ENCODE measurements at places on chromosomes 12 and 14.
A peak's percentile ranks its signal among the peaks of the same experiment; 100 is the strongest.

- DNase-seq, result peak; percentile 11
- H3K4me1 ChIP-seq, result peaks cover 5% of the 10 kb centered on the region
- peaks cover 10% of the 10 kb centered on the region for H3K36me3 ChIP-seq
- H3K4me3 ChIP-seq, result no peak overlapping the region
These were observed 936 bp downstream of the TFCP2 start for GRCh38 chr12:51171884-51172514.

- H3K4me3 ChIP-seq, result no peak overlapping the region
- no peak overlapping the region for H3K27ac ChIP-seq
- DNase-seq, result no peak
These were observed 18.3 kb downstream of the NOC4L start for GRCh38 chr12:132162508-132163031.

- no peaks in the 10 kb centered on the region for H3K4me1 ChIP-seq
- DNase-seq, result no peak
- no peak overlapping the region for H3K27ac ChIP-seq
- no peaks in the 10 kb centered on the region for H3K36me3 ChIP-seq
These were observed 717.8 kb upstream of the SEL1L start for GRCh38 chr14:82251494-82251893.

DNA sequence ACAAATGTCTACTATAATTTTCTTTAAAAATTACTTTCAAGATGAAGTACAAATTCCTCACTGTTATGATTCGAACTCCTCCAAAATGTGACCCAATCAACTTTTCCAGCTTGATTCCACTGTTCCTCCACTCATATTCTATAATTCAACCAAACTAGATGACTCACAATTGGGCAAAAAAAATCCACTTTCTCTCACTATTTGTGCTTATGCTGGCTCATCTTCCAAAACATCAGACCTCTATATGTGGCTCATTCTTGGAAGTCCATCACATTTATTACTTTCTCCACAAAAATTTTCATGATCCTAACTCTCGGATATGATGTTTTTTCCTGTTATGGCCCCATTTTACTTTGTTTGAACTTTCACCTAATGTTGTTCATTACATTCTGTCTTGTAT lies 26.9 kb upstream of the RXYLT1 start:
- no peak overlapping the region for H3K27ac ChIP-seq
- no peak for DNase-seq
- no peaks in the 10 kb centered on the region for H3K36me3 ChIP-seq
- peaks cover 10% of the 10 kb centered on the region for H3K27me3 ChIP-seq

GRCh38 chr12:6058481-6059161 lies 65.8 kb downstream of the VWF start:
- DNase-seq, result no peak
- no peaks in the 10 kb centered on the region for H3K36me3 ChIP-seq
- H3K4me3 ChIP-seq, result no peak overlapping the region
- peaks cover 61% of the 10 kb centered on the region for H3K27me3 ChIP-seq
- peaks cover 10% of the 10 kb centered on the region for H3K4me1 ChIP-seq

DNA sequence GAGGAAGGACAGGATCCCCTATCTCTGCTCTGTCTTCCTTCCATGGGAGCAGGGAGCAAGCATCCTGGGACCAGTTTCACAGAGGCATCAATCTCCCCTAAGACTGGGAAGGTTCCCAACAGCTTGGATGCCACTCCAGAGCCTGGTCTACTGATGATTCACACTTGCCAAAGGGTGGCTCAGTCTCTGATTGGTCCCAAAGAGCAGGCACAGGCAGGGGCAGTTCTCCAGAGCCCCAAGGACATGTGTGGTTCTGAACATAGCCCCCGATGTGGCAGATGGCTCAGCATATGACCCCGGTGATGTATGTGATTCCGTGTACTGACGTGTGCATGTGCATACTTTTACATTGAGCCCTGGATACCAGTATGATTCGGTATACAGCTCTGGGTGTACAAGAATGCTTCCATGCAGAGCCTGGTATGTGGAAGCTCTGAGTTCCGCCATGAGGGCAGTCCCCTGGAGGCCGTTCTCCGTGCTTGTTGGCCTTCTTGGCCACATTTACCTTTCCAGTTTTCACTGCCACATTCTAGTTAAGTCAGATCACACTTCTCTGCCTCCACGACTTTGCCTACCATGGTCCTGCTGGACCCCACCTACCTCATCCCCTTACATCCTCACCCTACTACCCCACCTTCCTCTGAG lies 21.2 kb downstream of the ITGA7 start:
- H3K36me3 ChIP-seq, result no peaks in the 10 kb centered on the region
- no peak overlapping the region for H3K27ac ChIP-seq
- no peaks in the 10 kb centered on the region for H3K27me3 ChIP-seq
- no peak for DNase-seq
- peaks cover 24% of the 10 kb centered on the region for H3K4me1 ChIP-seq
- no peak overlapping the region for H3K4me3 ChIP-seq

- H3K27me3 ChIP-seq, result no peaks in the 10 kb centered on the region
These were observed 179.6 kb downstream of the TMEM117 start for GRCh38 chr12:44015333-44015941.

GRCh38 chr14:93064411-93065271 lies 51.1 kb downstream of the ITPK1 start:
- peak overlapping the region; percentile 13 for H3K4me3 ChIP-seq
- H3K27me3 ChIP-seq, result no peaks in the 10 kb centered on the region
- peaks cover 19% of the 10 kb centered on the region for H3K36me3 ChIP-seq
- peaks cover 82% of the 10 kb centered on the region for H3K4me1 ChIP-seq
- DNase-seq, result no peak
- peak overlapping the region; percentile 87 for H3K27ac ChIP-seq

DNA sequence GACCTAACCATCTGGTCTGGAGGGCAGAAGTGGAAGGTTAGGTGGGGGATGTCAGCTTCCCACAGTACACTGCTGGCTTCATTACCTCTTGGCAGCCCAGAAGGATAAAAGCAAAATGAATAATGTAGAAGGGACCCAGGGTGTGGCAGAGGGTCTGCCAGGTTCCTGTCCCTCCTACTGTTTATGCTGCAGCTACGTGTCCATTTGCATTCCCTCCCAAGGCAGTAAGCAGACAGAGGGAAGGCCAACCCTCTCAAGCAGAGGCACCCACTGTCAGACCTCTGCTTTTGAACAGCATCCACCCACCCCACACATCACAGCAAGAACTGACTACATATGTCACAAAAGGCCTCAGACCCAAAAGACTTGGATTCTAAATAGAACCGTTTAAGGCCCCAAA lies 19.4 kb downstream of the MAX start:
- DNase-seq, result no peak
- H3K4me3 ChIP-seq, result no peak overlapping the region
- no peaks in the 10 kb centered on the region for H3K27me3 ChIP-seq
- peaks cover 24% of the 10 kb centered on the region for H3K4me1 ChIP-seq
- H3K36me3 ChIP-seq, result peaks cover 79% of the 10 kb centered on the region

- no peak overlapping the region for H3K4me3 ChIP-seq
- no peak overlapping the region for H3K27ac ChIP-seq
- no peak for DNase-seq
- peaks cover 33% of the 10 kb centered on the region for H3K4me1 ChIP-seq
- no peaks in the 10 kb centered on the region for H3K36me3 ChIP-seq
These were observed 46.0 kb upstream of the FOS start for GRCh38 chr14:75232597-75232996.

DNA sequence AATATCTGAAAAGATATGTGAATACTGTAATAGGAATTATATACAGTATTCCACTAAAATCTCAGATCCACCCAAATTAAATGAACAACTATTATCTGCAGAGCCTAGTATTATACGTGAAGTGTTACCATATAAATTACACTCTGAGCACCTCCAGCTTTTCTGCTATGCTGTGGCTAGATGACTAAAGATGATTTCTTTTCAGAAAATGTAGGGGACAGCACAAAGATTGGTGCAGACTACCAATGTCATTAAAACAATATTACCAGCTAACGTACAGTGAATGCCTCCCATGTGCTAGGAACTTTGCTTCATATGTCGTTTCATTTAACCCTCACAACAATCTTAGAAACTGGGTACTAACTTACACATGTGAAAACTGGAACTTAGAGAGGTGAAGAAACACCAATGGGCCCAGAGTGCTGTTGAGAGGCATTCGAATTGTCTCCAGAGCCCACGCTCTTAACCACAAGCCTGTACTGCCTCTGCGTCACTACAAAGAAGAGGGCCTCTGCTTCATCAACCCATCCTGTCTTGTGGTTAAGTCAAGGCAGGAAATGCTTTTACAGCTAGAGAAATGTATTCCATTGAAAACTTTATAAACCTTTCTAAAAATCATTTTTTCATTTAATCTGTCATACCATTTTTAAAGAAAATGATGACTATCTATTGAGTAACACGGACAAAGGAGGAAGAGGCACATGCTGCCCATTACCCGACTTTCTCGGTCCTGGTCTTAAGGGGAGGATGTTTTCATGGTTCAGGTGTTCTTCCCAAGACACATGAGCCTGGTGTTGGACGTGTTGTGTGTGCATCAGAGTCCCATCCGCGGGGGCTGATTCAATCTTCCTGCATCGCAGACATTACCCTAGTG lies 1.3 kb downstream of the GPR65 start:
- peak overlapping the region; percentile 75 for H3K4me3 ChIP-seq
- H3K27ac ChIP-seq, result peak overlapping the region; percentile 91
- peak; percentile 41 for DNase-seq
- H3K36me3 ChIP-seq, result peaks cover 11% of the 10 kb centered on the region
- peaks cover 64% of the 10 kb centered on the region for H3K4me1 ChIP-seq

DNA sequence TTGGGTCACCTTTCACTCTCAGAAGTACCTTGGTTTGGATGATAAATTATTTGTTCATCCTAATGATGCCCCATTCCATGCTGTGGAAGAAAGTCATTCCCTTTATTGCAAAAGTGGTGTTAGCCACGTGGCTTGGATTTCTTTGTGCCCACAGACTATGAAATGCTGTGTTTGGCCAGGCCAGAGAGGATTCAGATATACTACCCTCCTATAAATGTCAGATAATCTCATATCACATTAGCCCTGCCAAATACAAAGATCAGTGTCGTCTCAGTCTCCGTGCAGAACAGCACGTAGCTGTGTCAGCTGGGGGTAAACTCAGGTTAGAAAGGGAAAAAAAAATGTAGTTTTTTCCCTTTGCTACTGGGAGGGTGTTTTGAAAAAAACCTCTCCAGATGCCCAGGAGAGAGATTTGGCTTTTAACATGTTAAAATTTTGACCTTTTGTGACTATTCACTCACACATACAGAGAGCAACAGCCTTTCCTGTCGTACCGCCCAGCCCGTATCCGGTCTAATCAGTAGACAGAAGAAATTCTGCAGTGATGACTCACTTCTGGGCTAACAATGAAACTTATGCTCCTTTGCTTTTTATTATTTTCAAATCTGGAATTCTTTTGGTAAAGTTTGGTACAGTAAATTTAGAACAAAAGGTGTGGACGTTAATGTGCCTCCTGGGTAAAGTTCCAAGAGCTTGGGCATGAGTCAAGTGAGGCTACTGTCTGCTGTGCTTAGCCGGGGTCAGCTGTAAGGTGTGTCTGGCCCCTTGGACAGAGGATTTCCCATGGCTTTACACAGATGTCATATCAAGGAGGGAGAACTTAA lies 8.5 kb upstream of the PTPRB start:
- no peak overlapping the region for H3K27ac ChIP-seq
- no peak for DNase-seq
- no peak overlapping the region for H3K4me3 ChIP-seq
- H3K27me3 ChIP-seq, result peaks cover 36% of the 10 kb centered on the region
- no peaks in the 10 kb centered on the region for H3K36me3 ChIP-seq

- no peaks in the 10 kb centered on the region for H3K4me1 ChIP-seq
- H3K27ac ChIP-seq, result no peak overlapping the region
- peaks cover 6% of the 10 kb centered on the region for H3K36me3 ChIP-seq
- no peak overlapping the region for H3K4me3 ChIP-seq
These were observed 25.7 kb downstream of the METTL25 start for GRCh38 chr12:82383930-82384552.

- peak overlapping the region; percentile 87 for H3K4me3 ChIP-seq
- H3K27me3 ChIP-seq, result peaks cover 39% of the 10 kb centered on the region
- DNase-seq, result peak; percentile 45
- no peaks in the 10 kb centered on the region for H3K36me3 ChIP-seq
- peak overlapping the region; percentile 86 for H3K27ac ChIP-seq
These were observed 7.2 kb upstream of the ANKRD9 start for GRCh38 chr14:102516531-102517391.

DNA sequence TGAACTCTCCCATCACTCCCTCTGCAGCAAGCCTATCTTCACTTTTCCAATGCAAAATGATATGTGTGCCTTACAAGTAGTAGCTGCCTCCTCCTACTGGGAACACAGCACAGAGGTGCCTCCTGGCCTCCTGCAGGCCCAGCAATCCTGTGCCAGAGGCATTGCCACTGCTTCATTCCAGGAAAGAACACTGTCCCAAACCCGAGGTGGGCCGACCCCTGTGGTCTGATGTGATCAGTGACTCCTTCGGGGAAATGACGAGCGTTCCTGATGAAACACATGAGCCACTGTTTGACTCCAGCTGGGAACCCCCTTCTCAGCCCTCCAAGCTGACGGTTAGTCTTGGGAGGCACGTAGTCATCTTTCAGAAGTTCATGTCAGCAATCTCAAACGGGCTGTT lies 19.5 kb downstream of the PSMC1 start:
- H3K4me3 ChIP-seq, result no peak overlapping the region
- no peak overlapping the region for H3K27ac ChIP-seq
- no peaks in the 10 kb centered on the region for H3K27me3 ChIP-seq
- no peak for DNase-seq
- H3K36me3 ChIP-seq, result peaks cover 56% of the 10 kb centered on the region
- peaks cover 5% of the 10 kb centered on the region for H3K4me1 ChIP-seq

- no peak for DNase-seq
- H3K4me1 ChIP-seq, result peaks cover 32% of the 10 kb centered on the region
- no peaks in the 10 kb centered on the region for H3K27me3 ChIP-seq
- H3K4me3 ChIP-seq, result no peak overlapping the region
These were observed 80.0 kb downstream of the SLC25A47 start for GRCh38 chr14:100403105-100403504.

DNA sequence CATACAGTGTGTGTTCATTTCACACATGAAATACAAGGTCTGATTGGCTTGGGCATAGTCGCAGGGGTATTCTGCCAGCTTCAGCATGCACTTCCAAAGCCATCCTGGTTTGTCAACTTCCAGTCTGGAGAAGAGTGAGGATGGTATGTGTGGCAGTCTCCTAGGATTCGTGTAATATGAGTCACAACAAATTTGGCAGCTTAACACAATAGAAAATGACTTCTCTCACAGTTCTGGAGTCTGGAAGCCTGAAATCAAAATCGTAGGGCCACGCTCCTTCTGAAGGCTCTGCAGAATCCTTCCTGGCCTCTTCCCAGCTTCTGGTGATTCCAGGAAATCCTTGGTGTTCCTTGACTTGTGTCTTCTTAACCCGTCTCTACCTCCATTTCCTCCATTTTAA lies 167.5 kb downstream of the PPM1H start:
- H3K36me3 ChIP-seq, result no peaks in the 10 kb centered on the region
- no peak overlapping the region for H3K4me3 ChIP-seq
- no peaks in the 10 kb centered on the region for H3K4me1 ChIP-seq
- no peak for DNase-seq
- H3K27me3 ChIP-seq, result no peaks in the 10 kb centered on the region

GRCh38 chr12:116812238-116812637 lies 69.0 kb downstream of the HRK start:
- no peaks in the 10 kb centered on the region for H3K27me3 ChIP-seq
- no peak for DNase-seq
- H3K4me3 ChIP-seq, result no peak overlapping the region
- H3K36me3 ChIP-seq, result peaks cover 7% of the 10 kb centered on the region
